NCI-H1436 treated with DMSO at 0.1 percent for 48 hours (cell line): ENCODE measurements at places on chromosomes 4 and X.

- DNase-seq = no peak
Observed at GRCh38 chr4:170581322-170581721, 491.6 kb upstream of the AADAT start.

- no peak for DNase-seq
Observed at GRCh38 chr4:59689149-59689548, 1511.0 kb upstream of the ADGRL3 start.

DNA sequence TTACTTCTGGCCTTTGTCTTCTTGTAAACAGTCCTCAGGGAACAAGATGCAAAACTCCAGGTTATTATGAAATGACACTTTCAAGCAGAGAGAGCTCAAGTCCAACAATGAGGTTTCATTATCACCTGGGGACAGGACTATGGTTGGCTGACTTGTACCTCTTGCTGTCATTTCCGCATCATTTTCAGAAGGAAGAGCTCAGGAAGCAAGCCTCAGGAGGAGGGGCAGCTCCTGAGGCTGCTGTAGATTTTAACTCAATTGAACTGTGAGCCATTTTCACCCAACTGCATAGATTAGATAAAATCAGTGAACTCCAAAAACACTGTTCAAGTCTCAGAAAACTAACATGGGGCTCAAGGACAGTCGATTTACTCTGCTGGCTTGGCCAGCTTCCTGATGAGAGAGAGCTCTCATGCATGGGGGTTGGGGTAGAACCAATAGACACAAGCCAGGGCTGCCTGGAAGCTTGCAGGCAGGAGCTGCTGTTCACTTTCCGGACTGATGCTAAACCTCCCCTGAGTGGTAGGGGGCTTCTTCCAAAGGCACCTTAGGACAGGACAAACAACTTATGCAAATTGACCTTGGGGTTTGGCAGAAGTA, 23.6 kb downstream of the TMEM255A start:
- DNase-seq = no peak

DNA sequence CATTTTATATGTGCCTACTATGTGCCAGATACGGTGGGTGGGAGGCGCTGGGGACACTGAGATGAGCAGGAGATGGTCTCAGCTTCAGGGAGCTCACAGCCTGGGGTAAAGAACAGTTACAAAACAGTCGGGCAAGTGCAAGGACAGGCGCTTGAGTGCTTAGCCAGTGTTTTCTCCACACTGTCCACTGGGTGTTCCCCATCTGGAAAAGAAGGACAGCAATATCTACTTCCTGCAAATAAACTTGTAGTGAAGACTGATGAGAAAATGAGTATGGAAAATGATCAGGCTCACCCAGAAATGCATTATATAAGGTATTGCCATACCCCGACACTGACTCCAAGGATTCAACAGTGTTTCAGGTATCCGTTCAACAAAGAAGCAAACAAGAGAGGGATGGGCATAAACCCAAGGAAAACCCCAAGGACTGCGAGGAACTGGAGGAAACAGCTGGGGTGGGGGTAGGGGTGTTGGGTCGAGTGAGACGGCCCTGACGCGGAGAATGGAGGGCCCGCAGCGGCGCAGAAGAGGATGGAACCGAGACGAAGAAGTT, 835 bp downstream of the TMEM185A start:
- DNase-seq = no peak

- peak; percentile 27 for DNase-seq
Observed at GRCh38 chr4:25233737-25234389, at the start of gene PI4K2B. Gene PI4K2B (plus strand): TSS chr4:25234033. CDS start chr4:25234164, 131 bp downstream.

DNA sequence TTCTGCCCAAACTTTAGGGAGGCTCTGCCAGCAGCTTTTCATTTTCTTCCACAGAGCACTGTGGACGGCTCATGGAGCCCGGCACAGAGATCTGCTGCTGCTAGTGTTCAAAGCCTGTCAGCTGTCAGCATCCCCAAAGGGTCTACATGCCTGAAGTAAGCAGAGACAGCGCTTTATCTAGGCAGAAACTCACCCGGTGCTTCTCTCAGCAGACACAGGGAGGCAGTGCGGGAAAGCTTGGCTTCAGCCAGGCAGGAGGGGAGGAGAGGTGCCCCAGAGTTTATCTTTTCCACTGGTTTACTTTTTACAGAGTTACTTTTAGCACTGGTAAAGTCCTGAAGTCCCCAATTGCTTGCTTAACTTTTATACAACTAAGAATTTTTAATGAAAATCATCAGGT, 339.3 kb downstream of the NKX6-1 start:
- no peak for DNase-seq

- no peak for DNase-seq
Observed at GRCh38 chr4:108029731-108030130, 40.0 kb downstream of the HADH start.

DNA sequence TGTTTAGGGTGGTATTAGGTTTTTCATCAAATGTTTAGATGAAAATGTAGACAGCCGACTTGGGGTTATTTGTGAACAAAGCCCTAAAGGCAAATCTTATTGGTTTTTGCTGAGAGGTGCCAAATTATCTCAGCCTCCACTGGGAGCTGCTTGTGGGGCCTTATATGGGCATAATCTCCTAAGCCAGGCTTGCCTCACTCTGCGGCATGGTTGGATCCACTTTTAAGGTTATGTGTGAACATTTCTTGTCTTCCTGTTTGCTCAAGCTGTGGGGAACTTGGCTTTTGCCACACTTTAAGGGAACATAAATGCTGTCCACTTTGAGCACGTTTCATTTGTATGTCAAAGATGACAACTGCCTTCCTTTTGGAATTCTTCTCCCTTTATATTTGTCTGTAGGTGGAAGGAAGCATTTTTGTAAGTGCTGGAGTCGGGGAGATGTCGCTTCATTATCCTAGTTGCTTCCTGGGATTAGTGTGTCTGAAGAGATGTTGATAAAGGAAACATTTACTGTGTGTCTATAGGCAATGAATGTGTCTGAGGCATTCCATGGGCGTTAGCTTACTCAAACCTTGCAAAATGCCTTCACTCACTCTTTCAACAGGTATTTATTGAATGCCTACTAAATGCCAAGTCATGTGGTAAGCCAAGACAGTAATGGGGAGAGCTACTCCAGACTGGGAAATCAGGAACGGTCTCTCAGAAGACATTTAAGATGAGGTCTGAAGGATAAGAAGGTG, 78.3 kb downstream of the SLC9A6 start:
- DNase-seq = no peak

- DNase-seq = no peak
Observed at GRCh38 chr4:7424553-7425111, 10.1 kb downstream of the PSAPL1 start.

DNA sequence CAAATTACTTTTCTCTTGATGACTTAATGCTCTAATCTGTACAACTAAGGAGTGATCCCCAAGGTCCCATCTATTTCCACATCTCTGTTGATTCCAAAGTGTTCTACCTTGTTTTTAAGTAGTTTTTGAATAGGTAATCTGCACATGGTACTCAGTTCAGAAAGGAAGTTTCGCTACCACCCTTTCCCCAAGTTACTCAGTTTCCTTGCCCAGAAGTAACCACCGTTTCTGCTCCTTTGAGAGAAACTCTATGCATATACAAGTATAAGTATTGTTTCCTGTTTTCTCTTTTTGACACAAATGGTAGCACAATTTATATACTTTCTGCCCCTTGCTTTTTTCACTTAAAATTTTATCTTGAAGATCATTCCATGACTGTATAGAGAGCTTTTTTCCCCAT, 18.1 kb downstream of the TMEM154 start:
- no peak for DNase-seq

- no peak for DNase-seq
Observed at GRCh38 chr4:189305500-189305899, 635.2 kb upstream of the FRG1 start.
